ENCODE measurements at places on chromosomes 2 and 18.

GRCh38 chr2:217289907-217290280, 430.0 kb upstream of the TNP1 start:
- DNase-seq = no peak

DNA sequence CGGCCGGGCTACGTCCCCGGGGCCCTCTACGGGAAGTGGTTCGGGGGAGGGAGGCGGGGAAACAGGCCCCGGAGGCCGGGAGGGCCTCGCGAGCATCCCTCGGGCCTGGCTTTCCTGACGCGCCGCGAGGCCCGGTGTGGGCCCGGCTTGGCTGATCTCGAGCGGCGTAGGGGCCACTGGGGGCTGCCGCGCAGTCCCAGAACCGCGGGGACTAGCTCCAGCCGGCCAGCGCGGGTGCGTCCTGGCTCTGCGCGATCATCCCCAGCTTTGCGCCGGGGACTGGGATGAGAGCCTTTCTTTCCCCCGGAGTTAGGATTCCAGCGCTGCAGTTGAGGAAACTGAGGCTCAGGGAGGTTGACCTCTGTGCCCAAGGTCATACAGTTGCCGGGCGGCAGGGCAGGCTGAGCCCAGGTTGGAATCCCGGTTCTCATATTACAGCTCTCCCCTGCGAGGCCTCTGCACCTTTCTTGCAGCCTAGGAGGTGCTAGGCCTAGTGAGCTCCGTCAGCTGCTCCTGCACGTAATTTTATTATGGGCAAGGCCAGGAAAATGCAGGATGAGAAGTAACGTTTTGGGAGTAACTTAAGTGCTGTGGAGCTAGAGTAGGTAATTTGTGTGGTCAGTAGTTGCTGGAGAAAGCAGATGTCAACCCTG, 501 bp downstream of the LPIN1 start:
- peak; percentile 16 for DNase-seq

- DNase-seq = peak; percentile 43
Measured at GRCh38 chr2:208033701-208034502, 8.6 kb upstream of the PLEKHM3 start.

DNA sequence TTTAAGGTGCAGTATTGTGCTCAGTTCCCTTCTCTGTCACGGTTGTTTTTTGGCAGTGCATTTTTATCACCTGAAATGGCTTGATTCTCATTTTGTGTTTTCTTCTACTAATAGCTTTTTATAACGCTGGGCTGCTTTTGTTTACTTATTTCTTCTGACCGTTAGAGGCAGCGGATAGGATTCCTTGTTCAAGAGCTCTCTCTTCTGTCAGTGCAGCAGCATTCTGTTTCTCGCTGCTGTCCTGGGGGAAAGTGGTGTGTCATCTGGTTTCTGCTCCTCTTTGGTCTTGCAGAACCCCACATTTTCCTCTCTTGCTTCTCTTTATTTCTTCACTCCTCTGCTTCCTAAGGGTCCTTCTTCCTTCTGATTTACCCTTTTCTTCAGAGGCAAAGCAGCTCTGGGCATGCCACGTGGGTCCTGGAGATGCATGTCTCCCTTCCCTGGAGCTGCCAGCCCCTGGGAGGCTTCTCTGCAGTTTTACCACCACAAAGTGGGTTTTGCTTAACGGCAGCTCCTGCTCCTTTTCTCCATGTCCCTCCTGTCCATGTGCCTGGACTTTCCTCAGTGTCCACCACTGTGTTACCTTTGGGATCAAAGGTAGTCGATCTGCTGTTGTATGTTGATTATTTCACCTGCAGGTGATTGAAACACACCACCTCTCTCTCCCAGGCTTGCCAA, 47.3 kb upstream of the SNTG2 start:
- no peak for DNase-seq

DNA sequence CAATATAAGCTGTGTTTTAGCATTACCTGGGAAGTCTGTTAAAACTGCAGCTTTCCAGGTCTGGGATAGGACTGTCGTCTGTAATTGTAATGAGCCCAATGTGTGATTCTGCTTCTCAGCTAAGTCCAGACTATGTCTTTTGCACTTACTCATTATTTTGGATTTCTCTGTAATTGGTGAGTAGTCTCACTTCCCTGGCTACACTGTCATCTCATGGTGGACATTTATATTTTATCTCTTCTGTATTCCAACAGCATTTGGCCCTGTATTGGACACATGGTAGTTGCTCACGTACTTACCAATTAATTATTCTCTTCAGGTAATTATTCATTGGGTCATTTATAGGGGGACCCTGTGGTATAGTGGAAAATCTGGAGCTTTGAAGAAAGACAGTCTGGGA, 28.0 kb downstream of the LHCGR start:
- no peak for DNase-seq

DNA sequence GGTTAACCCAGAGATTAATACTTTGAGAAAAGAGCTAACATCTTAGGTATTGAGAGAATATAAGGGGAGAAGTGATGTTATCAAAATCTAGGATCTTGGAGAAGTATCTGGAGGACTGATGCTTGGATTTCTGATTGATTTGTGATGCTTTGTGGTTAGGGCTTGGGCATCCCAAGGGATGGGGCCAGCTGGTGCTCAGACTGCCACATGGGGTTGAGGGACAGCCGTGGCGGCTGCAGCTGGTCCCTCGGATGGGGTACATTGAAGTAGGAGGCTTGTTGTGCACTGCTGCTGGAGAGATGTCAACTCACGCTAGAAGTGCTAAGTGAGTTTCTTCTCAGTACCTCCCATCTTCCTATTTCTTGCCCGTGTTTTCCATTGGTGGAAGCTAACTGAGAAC, 22.4 kb downstream of the HRH4 start:
- DNase-seq = no peak

- no peak for DNase-seq
Measured at GRCh38 chr2:174561283-174561971, 36.2 kb downstream of the WIPF1 start.

- DNase-seq = no peak
Measured at GRCh38 chr2:68931799-68932198, 20.9 kb downstream of the GKN2 start.

DNA sequence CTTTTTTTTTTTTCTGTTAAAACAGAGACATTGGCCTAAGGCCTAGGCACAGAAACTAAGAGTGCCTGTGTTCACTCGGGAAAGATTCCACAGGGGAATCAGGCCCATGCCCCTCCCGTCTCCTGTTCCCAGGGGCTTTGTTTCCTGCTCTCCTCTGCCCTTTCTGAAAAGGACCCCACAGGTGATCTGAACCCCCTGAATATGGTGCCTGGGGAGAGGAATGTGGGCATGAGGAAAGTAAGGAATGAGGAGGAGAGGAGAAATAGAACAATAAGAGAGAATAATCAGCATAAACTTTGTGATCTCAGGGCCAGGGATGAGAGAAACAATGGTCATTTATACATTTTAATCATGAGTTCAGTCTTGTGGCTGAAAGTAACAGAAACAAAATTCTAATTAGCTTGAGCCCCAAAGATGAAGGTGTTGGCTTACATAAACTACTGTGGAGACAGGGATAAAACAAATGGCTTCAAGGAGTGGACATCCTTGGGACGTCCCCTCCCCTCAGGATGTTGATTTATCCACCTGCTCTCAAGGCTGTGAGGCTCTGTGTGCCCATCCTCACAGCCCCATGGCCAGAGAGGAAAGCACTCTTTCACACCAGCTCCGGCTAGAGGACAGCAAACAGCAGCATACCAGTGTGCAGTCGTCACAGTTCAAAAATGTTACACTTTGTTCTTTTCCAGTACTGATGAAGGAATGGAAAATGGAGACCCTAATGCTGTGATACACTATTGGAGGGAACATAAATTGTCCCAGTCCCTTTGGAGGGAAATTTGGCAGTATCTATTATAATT, 46.4 kb upstream of the MRPL33 start:
- no peak for DNase-seq

GRCh38 chr18:36035253-36035652, 32.1 kb downstream of the RPRD1A start:
- no peak for DNase-seq

DNA sequence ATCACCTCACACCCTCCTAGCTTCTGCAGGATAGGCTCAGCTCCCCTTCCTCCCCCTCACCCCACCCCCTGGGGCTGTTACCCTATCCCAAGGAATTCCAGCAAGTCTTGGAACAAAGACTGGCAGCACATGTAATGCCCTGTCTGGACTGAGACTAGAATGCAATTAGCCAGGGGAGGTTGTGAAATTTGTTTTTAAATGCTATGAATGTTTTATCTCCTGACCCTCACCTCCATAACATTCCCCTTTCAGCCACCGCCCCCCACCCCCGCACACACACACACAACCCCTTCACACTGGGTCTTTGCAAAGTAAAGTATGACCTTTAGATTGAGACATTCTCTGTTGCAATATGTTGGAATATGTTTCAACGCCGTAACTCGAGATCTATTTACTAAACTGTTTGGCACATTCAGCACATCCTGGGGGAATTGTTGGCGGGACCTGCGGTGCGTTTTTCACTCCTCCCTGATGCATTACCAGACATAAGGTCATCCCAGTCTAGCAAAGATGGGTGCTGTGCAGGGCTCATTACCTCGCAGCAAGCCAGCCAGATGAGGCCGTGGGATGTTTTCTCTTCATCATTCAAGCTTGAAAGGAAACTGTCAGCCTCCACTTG, 290.7 kb upstream of the SLC14A2 start:
- no peak for DNase-seq

- DNase-seq = no peak
Measured at GRCh38 chr18:59060551-59060950, 79.1 kb upstream of the SEC11C start.

DNA sequence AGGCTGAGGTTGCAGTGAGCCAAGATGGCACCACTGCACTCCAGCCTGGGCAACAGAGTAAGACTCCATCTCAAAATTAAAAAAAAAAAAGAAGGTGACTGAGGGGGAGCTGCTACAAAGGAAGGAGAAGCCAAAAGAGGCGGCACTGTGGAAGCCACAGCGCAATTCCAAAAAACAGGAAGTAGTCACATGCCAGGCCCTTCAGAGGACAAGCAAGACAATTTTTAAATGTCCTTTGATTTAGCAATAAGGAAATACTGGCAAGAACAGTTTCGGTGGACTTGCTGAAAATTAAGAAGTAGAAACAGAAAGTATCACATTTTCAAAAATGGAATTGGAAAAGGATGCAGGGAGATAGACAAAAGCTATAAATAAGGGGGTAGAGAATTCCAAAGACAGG, 122.8 kb downstream of the OSBPL1A start:
- no peak for DNase-seq

DNA sequence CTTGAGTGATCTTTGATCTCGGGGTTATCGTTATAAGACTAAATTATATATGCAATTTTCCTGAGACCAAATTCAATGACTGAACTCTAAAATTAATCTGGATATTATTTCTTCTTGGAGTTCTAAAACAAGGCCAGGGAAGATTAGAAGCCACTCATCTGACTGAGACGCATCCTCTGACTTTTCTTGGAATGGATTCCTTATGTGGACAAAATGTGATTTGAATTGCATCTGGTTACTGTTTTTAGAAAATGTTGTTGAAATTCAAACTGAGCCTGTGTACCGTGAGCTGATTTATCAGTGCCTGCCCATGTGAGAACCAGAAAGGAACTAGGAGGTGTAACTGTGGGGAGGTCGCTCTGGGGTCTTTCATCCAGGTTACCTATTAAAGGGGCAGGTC, 330.8 kb downstream of the OSR1 start:
- DNase-seq = no peak

DNA sequence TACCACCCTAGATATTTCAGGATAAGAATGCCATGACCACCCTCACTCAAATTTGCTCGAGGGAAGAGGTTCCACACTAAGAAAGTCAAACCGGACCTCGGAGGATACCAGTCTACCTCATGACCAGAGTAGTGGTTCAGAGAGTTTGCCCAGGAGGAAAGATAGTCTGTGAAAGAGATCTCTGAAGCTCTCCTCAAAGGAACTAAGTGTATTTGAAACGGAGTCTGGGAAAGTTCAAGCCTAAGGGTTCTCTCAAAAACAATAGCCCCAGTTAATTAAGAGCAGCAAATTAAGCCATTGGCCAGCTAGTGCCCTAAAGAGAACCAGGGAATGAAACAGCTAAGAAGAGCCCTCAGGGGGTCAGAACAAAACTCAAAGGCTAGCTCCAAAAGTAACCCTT, 94.9 kb downstream of the SPHKAP start:
- DNase-seq = no peak

GRCh38 chr2:204321027-204321800, 224.1 kb upstream of the PARD3B start:
- no peak for DNase-seq

- DNase-seq = no peak
Measured at GRCh38 chr2:8086357-8086756, 595.5 kb upstream of the ID2 start.

DNA sequence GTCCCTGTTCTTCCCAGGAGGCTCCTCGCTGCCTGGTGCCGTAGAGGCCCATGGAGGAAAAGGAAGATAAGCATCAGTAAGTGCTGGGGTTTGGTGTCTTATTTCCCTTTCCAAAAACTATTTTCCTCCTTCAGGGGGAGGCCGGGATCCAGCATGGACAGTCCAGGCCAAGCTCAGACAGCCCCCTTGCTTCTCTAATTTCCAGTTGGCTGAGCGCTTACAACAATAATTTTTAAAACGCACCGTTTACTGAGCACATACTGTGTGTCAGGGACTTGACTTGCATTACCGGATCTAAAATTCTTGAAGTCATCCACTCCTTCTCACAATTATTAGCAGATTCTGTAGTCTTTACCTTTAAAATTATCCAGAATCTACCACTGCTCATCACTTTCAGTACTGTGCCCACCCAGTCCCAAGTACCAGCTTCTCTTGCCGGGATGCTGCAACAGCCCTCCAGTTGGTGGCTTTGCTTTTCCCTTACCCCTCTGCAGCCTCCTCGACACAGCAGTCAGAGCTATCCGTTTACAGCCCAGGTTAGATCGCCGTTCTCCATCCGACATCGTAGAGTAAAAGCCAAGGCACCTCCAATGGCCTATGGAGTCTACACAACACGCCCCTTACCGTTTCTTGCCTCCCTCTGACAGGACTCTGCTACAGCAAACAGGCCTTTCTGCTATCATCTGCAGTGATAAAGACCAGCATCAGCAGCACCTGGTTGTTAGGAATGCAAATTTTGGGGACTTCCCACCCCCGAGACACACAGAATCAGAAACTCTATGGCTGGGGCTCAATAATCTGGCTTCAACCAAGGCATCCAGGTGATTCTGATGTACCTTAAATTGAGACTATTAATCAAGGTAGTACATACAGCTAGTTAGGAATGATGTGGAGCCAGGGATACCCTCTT, 75.2 kb upstream of the TSPYL6 start:
- DNase-seq = no peak

- no peak for DNase-seq
Measured at GRCh38 chr2:98040331-98040939, 44.7 kb upstream of the TMEM131 start.

DNA sequence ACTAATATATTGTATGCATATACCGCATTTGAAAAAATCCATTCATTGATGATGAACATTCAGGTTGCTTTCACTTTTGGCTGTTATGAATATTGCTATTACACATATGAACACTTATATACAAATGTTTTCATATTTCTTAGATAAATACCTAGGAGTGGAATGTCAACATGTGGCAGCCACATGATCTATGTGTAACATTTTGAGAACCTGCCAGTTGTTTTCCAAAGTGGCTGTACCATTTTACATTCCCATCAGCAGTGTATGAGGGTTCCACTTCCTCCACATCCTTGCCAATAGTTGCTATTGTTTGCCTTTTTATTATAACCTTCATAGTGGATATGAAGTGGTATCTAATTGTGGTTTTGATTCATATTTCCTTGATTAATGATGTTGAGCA, 40.5 kb downstream of the CCDC85A start:
- DNase-seq = no peak

GRCh38 chr2:200050921-200051610, 95.7 kb downstream of the MAIP1 start:
- DNase-seq = no peak

- DNase-seq = no peak
Measured at GRCh38 chr2:24117902-24118301, 5.2 kb downstream of the PFN4 start.

GRCh38 chr18:56884511-56884910, 233.4 kb downstream of the WDR7 start:
- DNase-seq = no peak
